Fibroblast of lung (primary cell): ENCODE measurements at places on chromosomes 2 and 18. TPM values are rescaled to one million over a fixed set of nuclear protein-coding genes. Genes with fewer than 3 reads are reported as not detected.

GRCh38 chr2:121771976-121772742, 16.7 kb downstream of the TSN start:
- no peaks in the 10 kb centered on the region for H3K27me3 ChIP-seq
- DNase-seq = peak; percentile 22
- H3K36me3 ChIP-seq = no peaks in the 10 kb centered on the region
- no peaks in the 10 kb centered on the region for H3K4me1 ChIP-seq
- H3K27ac ChIP-seq = no peak overlapping the region

FOXI3 gene
- not detected in 2 replicates for total RNA-seq

SERPINB13 gene
- not detected in 2 replicates for total RNA-seq

GRCh38 chr2:126809340-126809739, 89.3 kb upstream of the TEX51 start:
- H3K36me3 ChIP-seq = no peaks in the 10 kb centered on the region
- H3K4me1 ChIP-seq = no peaks in the 10 kb centered on the region
- no peak overlapping the region for H3K4me3 ChIP-seq
- DNase-seq = no peak
